ENCODE measurements at places on chromosomes 5 and 9.
A peak's percentile ranks its signal among the peaks of the same experiment; 100 is the strongest.

- DNase-seq, result peak; percentile 86
These were observed 9.3 kb upstream of the WWC1 start for GRCh38 chr5:168282120-168282519.

- DNase-seq, result peak; percentile 37
These were observed 39.4 kb downstream of the KLHL3 start for GRCh38 chr5:137696481-137696880.

- no peak for DNase-seq
These were observed 47.4 kb downstream of the EXOSC2 start for GRCh38 chr9:130741024-130741305.

DNA sequence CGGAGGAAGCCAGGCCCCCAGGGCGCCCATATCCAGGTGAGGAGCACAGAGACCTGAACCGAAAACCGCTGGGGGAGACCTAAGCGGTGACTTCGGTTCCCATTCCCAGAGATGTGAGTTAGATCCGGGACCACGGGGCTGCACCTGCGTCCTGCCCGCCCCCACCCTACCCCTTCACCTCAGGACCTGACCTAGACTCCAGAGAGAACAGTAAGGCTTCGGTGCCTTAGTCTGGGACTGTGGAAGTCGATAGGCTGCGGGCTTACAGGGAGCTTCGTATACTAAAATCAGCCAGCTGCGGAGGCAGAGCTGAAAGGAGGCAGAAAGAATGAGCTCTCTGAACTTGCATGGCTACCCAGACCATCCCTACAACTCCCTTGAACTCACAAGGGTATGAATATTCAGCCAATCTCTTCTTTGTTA lies 518 bp upstream of the FAM13B start:
- peak; percentile 5 for DNase-seq

DNA sequence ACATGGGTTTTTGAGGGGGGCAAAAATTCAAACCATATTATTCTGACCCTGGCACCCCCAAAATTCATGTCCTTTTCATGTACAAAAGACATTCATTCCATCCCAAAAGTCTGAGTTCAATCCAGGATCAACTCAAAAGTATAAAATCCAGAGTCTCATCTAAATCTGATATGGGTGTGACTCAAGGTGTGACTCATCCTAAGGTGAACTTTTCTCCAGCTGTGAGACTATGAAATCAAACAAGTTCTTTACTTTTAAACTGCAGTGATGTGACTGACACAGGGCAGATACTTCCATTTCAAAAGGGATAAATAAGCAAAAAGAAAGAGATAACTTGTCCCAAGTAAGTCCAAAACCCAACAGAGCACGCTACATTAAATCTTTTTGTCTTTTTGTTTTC lies 20.6 kb upstream of the CYLC2 start:
- DNase-seq, result peak; percentile 1

All from iris pigment epithelial cell (primary cell).